ENCODE measurements at places on chromosomes 6 and 20.

DNA sequence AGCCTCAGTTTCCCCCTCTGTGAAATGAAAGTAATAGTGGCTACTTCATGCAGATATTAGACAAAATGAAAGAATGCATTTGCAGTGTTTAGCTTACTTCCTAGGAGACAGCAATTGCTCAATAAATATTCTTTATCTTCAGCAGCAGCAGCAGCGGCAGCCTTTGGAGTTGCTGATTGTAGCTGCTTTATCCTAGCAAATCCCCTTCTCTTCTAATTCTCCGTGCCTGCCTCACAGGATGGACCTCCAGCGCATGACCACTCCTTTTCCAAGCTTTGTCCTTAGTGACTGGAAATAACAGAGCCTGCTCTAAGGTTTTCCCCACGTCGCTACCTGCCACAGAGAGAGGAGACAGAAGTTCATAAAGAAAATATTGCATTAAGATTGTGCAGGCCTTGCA is 279.8 kb downstream of the TSHZ2 start:
- no peak for DNase-seq

DNA sequence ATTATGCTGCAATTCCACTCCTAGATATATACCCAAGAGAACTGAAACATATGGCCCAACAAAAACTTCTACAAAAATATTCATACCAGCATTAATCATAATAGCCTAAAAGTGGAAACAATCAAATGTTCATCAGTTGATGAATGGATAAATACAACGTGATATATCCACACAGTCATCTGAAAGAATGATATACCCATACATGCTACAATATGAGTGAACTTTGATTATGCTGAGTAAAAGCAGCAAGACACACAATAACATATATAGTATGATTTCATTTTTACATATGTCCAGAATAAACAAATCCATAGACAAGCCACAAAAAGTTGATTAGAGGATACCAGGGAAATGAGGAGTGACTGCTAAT is 30.7 kb downstream of the CDK19 start:
- DNase-seq: no peak

DNA sequence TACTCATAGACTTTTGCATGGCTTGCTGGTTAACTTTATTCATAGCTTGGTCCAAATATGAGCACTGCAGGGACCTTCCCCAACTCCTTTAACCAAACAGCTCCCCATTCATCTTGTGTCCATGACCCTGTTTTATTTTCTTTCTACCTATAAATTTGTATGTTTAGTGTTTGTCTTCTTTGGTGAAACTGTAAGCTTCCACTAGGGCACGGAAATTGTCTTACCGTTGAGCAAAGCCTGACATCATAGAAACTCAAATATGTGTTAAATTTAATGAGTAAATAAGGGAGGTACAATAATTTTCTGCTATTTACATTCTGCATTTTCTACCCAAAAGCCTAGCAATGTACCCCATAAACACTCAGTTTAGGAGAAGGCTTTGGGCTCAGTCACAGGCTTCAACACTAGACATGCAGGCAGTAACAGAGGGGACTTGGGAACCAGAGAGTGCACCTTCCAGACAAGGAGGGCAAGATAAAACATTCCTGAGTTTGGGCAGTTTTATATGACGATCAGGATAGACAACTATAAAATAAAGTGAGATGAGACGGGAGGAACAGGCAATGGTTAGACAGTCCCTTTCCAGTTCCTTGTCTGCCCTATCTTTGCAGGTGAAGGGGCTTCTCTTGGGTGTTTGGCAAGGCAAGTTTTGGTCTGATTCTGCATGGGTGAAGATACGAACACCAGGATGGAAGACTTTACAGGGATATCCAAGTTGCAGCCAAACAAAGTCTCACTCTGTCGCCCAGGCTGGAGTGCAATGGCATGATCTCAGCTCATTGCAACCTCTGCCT is 46.2 kb upstream of the ZNF217 start:
- DNase-seq: no peak

- no peak for DNase-seq
Measured at GRCh38 chr6:40410821-40411220, 176.3 kb downstream of the LRFN2 start.

DNA sequence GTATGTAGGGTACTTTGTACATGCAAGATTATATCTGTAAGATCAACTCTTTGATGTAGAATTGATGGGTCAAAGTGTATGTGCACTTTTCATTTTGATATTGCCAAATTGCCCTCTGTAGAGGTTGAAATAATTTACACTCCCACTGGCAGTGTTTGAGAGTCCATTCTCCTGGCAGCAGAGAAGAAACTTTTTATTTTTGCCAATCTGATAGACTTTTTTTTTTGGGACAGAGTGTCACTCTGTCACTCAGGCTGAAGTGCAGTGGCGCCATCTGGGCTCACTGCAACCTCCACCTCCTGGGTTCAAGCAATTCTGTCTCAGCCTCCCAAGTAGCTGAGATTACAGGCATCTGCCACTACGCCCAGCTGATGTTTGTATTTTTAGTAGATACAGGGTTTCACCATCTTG is 199.2 kb downstream of the ZFAND3 start:
- DNase-seq: no peak
